ENCODE measurements at places on chromosomes 5 and 9.

DNA sequence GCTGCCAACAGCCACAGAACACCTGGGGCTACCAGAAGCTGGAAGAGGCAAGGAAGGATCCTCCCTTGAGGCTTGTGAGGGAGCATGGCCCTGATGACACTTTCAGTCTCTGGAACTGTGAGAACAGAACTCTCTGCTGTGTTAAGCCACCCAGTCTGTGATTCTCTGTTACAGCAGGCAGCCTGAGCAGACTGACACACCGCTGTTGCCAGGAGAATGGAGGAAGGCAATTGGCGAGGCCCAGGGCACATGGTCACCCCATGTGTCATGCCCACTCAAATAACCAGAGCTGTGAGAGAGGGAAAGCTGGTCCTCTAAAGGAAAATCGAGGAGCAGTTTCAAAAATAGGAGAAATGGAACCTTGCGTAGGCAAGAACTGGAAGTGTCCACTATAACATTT is 12.0 kb upstream of the KIF4B start:
- no peak for DNase-seq

DNA sequence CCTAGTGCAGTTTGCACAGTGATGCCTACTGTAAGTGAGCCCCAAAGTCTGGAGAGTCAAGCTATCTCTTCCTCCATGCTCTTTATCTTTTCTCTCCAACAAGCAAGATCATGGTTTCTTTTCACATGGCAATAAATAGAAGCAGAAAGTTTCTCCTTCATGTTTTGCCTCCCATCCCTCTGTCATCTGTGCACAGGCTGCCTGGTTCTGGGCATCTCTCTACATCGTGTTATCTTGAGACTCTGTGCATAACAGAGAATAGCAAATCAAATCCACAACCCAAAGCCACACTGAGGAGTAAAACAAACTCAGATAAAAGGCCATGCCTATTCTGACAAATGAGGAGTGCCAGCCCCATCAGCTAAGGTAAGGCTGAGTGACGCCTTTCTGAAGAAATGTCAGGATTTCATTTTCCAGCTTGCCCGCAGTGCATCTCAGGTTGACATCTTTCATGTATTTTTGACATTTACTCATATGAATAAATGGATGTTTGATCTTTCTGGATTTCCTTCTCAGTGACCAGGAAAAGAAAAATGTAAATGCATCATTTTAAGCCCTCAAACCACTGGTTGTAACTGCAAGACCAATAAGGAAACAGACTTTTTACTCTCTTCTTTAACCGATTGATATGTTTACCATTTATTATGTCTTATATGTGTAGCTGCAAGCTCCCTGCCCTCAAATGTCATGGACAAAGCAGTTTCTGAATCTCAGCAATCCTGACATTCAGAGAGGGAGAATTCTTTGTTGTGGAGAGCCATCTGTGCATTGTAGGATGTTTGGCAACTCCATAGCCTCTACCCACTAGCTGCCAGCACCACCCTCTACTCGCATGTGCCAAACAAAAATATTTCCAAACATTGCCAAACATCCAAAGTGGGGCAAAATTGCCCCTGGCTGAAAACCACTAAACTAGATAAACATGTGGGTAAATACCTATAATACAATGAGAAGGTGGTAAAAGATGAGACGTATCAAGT is 49.2 kb upstream of the ACO1 start:
- no peak for DNase-seq

DNA sequence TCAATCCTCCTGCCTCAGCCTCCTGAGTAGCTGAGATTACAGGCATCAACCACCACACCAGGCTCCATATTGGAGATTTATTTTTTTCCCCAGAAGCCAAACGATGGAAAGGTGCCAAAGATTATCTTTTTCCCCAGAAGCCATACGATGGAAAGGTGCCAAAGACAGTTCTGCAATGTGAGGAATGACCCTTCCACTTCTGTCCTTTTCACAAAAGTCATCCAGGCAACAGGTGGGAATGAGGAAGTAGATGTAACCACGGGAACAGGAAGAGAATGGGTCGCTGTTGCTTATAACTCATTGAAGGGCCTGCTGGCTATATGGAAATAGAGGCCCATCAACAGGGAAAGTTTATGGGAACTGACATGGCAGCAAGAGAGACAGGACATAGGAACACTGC is 233.7 kb upstream of the MSX2 start:
- no peak for DNase-seq

DNA sequence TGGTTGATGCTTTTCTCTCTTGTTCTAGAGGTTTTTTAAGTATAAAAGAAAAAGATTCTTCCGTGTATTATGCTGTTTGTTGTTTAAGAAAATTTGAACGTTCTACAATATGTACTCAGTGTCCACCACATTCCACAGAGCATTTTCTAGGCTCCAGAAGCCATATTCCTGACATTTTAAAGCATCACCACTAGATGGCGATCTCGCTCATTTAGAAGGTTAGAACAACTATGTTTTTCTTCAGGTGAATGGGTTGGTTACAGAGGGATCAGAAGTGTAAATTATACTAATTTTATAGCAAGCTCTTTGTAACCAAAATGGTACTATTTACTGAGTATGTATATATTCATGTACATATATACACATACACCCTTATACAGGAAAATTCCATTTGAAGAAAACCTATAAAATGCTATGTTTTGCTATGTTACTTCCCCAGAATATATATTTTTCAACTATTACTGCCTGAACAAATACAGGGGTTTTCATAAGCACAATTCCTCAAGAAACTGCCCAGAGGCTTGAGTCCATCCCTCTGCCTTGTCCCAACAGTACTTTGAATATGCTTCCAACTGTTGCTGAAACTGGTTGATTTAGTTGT is 284.3 kb downstream of the CCDC171 start:
- DNase-seq = no peak

- no peak for DNase-seq
Measured at GRCh38 chr5:127612441-127613141, 36.3 kb upstream of the CTXN3 start.

- DNase-seq = no peak
Measured at GRCh38 chr5:122727112-122727541, 47.8 kb upstream of the SNX2 start.

DNA sequence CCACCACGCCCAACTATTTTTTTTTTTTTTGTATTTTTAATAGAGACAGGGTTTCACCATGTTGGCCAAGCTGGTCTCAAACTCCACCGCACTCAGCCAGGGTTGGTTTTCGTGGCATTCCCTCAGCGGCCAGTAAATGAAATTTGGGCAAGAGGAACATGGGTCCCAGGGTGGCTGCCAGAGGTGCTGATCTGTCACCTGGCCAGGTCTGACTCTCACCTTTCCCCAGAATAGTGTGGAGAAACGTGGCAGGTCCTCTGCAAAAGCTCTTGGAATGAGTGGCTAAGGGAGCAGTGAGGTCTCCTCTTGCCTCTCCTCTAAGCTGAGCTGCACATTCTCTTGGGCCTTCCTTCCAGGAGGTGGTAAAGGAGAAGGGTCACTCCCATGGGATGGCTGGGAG is 170.1 kb downstream of the IRX2 start:
- DNase-seq = no peak

DNA sequence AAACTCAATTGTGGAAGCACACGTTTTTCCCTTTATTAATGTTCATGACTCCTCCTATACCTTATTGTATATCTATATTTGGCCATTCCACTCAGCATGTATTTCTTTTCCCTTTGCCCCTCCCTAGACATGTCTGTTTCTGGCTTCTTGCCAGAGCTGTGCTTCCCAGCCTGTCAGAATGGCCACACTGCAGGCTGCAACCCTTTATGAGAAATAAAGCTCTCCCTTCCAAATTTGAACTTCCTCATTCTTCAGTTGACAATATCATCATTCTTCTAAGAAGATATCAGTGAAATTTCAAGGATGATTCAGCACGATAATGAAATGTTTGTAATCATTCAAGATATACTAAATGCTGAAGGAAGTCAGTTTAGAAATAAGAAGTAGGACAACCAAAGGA is 107.6 kb upstream of the PRSS3 start:
- DNase-seq = no peak

DNA sequence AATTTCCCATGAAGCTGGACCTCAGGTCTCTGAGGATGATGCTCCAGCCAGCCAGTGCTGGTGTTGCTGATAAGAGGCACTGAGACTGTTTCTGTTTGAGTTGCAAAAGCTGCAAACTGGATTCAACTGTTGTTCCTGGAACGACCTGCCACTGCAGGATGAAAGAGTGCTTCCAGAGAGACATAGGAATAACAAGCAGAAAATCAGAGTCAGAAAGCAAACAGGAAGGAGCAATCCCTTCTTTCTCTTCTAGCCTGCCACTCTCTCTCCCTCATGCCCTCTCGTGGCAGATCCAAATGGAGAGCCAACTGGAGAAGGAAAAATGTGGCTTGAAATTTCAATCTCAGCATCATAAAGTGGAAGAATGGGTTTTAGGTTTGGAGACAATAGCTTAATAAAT is 110.4 kb downstream of the STARD4 start:
- DNase-seq = no peak

DNA sequence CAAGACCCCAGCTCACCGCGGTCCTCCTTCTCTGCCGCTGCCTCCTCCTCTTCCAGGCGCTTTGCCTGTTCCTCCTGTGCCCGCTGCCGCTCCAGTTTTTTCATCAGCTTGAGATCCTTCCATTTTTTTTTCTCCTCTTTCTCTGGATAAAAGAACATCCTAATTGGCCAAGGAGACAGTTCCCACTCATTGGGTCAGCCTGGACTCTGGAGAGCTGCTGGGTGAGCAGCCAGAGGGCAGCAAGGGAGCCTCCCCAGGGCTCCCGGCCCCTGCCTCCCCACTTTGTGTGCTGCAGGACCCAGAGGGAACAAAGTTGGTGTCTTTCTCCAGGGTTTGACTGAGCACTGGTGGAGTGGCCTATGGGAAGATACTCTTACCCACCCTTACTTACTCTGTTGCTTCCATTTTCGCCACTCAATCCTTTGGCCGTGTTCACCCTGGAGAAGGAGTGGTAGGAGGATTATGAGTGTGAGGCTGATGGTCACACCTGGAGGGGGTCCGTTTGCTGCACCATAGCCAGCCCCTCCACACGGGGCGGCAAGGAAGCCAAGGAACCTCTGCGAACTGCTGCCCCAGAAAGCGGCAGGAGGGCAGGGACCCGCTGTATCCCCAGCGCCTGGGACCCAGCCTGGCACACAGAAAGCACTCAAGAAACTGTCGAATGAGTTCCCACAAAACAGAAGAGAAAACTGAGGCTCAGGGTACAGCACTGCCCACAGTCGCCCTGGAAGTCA is 708 bp downstream of the SPOUT1 start:
- DNase-seq = no peak

GRCh38 chr5:154801083-154801482 is 45.9 kb downstream of the LARP1 start:
- DNase-seq = no peak

- no peak for DNase-seq
Measured at GRCh38 chr5:651296-652022, 39.3 kb downstream of the CEP72 start.

DNA sequence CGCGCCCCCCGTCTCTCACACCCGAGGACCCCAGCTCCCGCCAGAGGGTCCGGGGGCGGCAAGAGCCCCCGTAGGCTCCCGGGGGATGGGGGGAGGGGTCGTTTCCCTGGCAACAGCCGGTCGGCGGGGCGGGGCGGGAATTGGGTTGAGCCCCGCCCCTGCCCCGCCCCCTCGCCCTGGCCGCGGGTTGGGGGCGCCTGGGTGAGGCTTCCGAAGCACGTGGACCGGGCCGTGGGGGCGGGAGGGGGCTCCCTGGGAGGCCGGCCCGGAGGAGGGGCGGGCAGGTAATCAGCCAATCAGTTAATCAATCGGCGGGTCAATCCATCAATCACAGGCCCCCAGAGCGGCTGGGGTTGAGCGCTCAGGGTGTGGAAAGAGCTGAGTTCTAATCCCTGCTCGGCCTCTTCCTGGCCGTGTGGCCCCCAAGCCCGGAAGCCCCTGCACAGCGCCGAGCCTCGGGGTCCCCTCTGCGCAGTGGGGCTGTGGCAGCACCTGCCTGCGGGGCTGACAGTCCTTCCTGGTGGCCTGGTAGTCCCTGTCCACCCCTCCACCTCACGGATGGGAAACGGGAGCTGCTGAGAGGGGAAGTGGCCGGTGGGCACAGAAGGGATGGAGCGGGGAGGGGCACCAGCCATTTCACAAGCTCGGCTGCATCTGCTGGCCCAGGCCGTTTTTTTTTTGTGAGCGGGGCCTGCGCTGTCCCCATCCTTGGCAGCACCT is 174.2 kb upstream of the IER5L start:
- no peak for DNase-seq

DNA sequence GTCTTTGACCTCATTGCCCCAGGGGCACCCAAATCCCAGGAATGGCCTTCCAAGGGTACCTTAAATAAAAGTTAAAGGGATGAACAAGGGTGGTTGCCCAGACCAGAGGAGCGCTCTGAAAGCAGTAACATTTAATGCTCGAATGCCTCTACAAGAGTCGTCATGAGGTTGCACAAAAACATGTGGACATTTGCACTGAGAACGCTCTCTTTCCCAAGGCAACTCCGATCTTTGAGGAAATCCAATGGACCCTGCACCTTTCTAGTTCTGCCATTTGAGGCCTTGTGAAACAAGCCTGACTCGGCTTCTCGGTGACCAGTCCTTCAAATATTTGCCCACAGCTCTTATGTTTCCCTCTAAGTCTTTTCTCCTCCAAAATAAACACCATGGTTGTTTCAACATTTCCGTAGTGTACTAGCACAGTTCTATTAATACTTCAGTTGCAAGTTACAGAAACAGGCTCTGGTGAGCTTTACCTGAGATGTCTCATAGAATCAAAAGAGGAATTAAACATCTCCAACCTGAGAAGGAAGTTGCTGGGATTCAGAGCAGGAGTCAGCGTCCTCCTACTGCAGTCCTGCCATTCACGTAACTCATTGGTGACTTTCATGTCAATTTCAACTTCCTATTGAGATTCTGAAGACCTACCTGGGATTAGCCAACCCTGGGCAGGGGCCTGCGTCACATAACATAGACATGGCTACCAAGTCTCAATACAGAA is 168.8 kb upstream of the RAI14 start:
- DNase-seq = no peak

- DNase-seq = no peak
Measured at GRCh38 chr9:11326231-11326630, 713.4 kb upstream of the PTPRD start.

DNA sequence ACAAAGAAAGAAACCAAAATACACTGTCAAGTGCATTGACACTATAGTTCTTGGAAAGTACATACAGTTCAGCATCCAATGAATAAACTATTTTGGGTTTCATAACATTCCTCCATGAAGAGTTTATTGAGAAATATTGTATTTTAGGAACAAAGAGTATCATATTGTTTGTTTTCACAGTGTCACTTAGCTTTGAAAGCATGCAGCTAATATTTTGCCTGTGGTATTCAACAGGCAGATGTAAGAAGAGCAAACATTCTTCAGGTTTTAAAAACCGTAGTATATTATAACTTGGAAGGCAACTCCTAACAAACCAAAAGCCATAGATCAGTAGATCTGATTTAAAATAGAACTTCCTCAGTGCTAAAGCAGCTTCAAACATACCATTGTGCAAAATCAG is 4.5 kb downstream of the PRELID2 start:
- no peak for DNase-seq

DNA sequence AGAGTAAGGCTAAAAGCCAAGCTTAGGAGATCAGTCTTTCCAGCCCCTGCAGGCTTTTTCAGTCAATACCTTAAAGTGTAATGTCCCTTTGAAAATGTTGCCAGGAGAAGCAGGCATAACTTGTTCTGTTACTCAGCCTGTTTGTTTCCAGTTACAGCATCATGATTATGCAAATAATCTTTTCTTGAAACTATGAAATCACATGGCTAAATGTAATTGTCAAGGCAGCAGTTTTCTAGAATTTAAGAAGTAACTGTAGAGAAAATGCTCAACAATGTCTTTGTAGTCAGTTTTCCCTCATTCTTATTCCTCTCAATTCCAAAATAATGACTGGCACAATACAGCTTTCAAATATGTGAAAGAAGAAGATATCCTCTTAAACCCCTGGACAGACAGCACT is 1.9 kb upstream of the GPR107 start:
- DNase-seq = no peak

Data from cortex of kidney (tissue), 1 donor.